CD4-positive, alpha-beta memory T cell (primary cell): ENCODE measurements at places on chromosomes 16 and 17.

- no peak for DNase-seq
These were observed 678 bp downstream of the CDR2L start for GRCh38 chr17:74987909-74988711.

DNA sequence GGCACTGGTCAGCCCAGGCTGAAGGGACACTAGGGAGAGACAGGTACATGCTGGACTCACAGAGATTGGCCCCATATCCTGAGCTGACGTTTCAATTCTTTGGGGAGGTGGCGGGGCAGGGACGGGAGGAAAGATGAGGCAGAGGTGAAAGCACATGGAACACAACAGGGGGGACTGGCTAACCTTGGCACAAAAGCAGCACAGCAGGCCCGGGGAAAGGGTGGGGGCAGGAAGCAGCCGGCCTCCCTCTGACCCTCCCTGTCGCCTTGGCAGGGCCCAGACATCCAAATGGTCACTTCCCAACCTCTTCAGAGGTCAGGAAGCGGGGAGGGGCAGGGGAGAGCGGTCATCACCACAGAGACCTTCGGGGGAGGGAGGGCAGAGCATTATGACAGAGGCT, 6.6 kb downstream of the VAT1 start:
- no peak for DNase-seq

GRCh38 chr17:562174-562573, 152.5 kb downstream of the VPS53 start:
- no peak for DNase-seq

DNA sequence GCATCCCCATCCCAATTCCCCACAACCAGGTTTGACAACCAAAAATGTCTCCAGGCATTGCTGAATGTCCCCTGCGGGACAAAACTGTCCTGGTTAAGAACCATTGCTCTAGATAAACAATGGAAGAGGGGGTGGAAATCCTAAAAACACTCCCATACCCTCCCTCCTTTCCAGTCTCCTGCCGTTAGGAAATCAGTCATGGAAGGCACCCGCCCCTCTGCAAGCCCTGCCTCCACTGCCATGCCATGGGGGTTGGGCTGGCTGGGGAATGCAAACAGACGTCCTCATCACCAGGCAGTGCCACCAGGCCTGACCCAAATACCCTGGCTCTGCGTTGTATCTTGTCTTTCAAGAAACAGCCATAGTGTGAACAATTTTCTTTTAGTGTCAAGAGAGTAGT, 57.5 kb downstream of the CYTH1 start:
- DNase-seq, result no peak

DNA sequence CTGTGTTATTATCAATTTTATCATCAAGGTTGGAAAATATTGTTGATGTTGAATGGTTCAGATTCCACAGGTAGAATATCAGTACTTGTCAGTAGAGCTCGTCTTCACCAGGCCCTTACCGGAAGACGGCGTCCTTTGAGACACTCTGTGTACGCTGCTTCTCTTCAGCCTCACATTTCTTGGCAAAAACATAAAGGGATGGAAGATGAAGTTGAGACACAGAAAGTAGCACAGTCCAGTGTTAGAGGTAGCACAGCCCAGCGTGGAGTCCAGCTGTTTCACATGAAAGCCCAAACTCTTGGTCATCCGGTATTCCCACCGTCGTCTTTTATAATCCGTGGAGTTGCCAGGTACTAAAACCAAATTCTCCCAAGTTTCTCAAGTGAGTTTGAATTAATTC, 30.4 kb downstream of the ATP2C2 start:
- DNase-seq, result no peak

GRCh38 chr17:73465130-73465952, 153.5 kb upstream of the CDC42EP4 start:
- no peak for DNase-seq

DNA sequence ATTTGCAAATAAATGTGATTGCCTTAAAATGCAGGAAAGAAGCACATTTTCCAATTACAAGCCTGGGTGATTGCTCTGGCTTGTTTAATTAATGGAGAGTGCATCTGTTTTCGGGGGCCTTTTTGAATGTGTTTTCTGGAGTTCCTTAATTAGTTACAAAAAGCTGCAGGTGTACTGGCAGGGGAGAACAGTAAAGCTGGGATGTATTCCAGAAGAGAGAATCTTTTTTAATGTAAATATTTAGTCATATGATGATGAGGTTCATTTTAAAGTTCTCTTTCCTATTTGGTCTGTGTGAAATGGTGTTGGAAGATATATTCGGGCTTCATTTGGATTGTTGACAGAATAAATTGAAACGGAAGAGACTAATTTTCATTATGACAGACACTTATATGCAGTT, 70.9 kb upstream of the N4BP1 start:
- DNase-seq, result no peak

GRCh38 chr16:363110-363765, 7.1 kb downstream of the MRPL28 start:
- no peak for DNase-seq
